ENCODE measurements at places on chromosomes 5 and 9. TPM values are rescaled to one million over a fixed set of nuclear protein-coding genes. Genes with fewer than 3 reads are reported as not detected.

Gene FAM78A
- 0.67 TPM for total RNA-seq

Gene NIPAL4
- 3.0 TPM for total RNA-seq

Gene BNC2
- 0.09 TPM for total RNA-seq

Gene SHB
- total RNA-seq: 24.8 TPM

Gene SMIM33
- not detected for total RNA-seq

Gene SVEP1
- total RNA-seq: 29.8 TPM

Gene MELK
- total RNA-seq: 22.0 TPM

Gene VCAN
- total RNA-seq: 234 TPM

Gene TSLP
- 1.0 TPM for total RNA-seq

Gene SUSD3
- 1.8 TPM for total RNA-seq

Measured in mammary epithelial cell (primary cell).